Aorta (tissue), 5 donors: ENCODE measurements at places on chromosomes 5 and 9. TPM values are rescaled to one million over a fixed set of nuclear protein-coding genes. Genes with fewer than 3 reads are reported as not detected.

GRCh38 chr9:115142517-115143270, 24.7 kb upstream of the TNC start:
- no peaks in the 10 kb centered on the region for H3K4me1 ChIP-seq
- no peak overlapping the region for H3K4me3 ChIP-seq
- no peaks in the 10 kb centered on the region for H3K36me3 ChIP-seq
- H3K27ac ChIP-seq, result no peak overlapping the region

DNA sequence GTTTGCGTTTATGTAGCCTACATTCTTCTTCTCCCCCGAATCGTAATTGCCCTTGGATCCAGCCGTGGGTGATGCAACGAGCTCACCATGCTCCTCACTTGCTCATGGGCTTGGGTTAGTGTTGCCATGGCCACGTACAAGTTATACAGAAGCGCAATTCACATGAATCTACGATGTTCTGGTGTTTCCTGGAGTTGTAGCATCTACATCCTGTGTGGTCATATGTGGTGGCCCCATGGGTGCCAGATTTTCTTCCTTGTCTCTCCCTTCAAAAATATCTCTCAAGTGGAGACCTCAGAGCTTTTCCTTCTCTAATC, 115.3 kb downstream of the TLE4 start:
- no peaks in the 10 kb centered on the region for H3K36me3 ChIP-seq
- H3K27me3 ChIP-seq, result no peaks in the 10 kb centered on the region
- no peak overlapping the region for H3K27ac ChIP-seq
- peaks cover 4% of the 10 kb centered on the region for H3K4me1 ChIP-seq
- no peak for DNase-seq

DNA sequence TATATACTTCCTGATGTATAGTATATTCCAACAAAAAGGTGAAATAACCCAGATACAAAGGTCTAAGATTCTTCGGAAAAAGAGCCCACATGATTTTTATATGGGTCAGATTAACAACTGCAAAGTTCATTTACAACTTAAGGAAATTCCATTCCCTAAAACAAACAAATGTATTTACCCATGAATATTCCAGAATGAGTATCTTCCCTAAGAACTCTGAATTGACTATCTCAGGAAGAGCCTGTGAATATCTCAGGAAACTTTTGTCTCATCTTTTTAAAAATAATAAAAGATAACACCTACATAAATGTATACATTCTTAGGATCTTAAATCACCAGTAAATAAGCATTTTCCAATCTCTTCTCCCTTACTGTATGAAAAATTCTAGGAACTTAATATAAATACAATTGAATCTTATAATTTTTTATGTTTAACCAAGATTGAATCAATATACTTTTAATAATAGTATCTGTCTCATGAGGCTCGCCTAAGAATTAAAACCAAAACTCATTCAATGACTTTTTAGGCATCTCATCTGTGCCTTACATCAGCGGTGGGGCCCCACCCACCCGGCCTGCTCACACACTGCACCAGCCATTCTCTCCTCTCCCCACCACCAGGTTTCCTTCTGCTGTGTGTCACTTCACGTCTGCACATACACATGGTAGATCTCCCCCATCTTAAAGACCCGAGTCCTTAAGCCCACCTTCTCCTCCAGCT, 78.1 kb downstream of the RAPGEF1 start:
- H3K4me1 ChIP-seq, result peaks cover 5% of the 10 kb centered on the region
- no peaks in the 10 kb centered on the region for H3K27me3 ChIP-seq
- no peak overlapping the region for H3K4me3 ChIP-seq
- H3K36me3 ChIP-seq, result no peaks in the 10 kb centered on the region
- no peak overlapping the region for H3K27ac ChIP-seq

DNA sequence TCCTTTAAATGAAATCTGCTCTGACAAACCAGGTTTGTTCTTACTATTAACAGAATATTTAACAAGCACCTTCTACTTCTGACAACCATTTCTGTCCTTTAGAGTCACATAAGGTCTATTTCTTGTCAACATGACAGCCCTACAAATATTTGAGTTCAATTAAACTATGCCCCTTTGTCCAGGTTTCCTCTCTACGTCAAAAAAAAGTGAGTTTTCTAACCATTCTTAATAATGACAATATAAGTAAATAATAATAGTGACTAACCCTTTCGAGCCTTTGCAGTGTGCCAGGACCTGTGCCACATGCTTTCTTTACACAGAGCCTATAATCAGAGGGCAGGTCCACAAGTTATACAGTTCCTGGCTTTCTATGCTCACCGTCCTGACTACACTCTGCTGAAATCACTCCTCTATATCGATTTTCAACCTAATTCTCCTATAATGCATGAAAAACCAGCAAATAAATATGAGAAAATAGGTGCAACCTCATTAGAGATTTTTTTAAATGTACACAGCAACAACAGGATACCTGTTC, 115.0 kb downstream of the CDK5RAP2 start:
- H3K36me3 ChIP-seq, result no peaks in the 10 kb centered on the region
- DNase-seq, result no peak
- no peak overlapping the region for H3K27ac ChIP-seq
- no peak overlapping the region for H3K4me3 ChIP-seq
- no peaks in the 10 kb centered on the region for H3K27me3 ChIP-seq

- no peaks in the 10 kb centered on the region for H3K27me3 ChIP-seq
- peak; percentile 91 for DNase-seq
- no peak overlapping the region for H3K27ac ChIP-seq
- H3K36me3 ChIP-seq, result no peaks in the 10 kb centered on the region
- no peaks in the 10 kb centered on the region for H3K4me1 ChIP-seq
- H3K4me3 ChIP-seq, result no peak overlapping the region
Measured at GRCh38 chr5:176573564-176574296, 24.6 kb downstream of the CDHR2 start.

Gene HTR1A
- 0.52 TPM for total RNA-seq

Gene GBGT1
- 12.9 TPM for total RNA-seq

Gene RAB14
- 48.3 TPM for total RNA-seq

Gene MOB3B
- 5.8 TPM for total RNA-seq

Gene OR13C4
- total RNA-seq, result not detected

Gene HBEGF
- total RNA-seq, result 30.2 TPM
